ENCODE measurements at places on chromosomes 5 and 9.

- DNase-seq = no peak
These were observed 1223.3 kb downstream of the MAT2B start for GRCh38 chr5:164728733-164729132.

- no peak for DNase-seq
These were observed 228.9 kb upstream of the ACTBL2 start for GRCh38 chr5:57711471-57711870.

DNA sequence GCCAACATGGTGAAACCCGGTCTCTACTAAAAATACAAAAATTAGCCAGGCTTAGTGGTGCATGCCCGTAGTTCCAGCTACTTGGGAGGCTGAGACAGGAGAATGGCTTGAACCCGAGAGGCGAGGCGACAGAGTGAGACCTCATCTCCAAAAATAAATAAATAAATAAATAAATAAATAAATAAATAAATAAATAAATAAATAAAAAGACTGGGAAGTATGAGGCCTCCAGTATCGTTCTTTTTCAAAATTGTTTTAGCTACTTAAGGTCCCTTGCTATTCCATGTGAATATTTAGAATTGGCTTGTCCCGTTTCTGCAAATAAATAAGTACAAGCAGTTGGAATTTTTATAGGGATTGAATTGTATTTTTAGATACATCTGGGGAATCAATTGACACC lies 3.0 kb upstream of the SETX start:
- no peak for DNase-seq

GRCh38 chr5:54120473-54120872 lies 189.9 kb downstream of the ARL15 start:
- DNase-seq = no peak

- no peak for DNase-seq
These were observed 621 bp downstream of the PCDHGA11 start for GRCh38 chr5:141421489-141421855.

DNA sequence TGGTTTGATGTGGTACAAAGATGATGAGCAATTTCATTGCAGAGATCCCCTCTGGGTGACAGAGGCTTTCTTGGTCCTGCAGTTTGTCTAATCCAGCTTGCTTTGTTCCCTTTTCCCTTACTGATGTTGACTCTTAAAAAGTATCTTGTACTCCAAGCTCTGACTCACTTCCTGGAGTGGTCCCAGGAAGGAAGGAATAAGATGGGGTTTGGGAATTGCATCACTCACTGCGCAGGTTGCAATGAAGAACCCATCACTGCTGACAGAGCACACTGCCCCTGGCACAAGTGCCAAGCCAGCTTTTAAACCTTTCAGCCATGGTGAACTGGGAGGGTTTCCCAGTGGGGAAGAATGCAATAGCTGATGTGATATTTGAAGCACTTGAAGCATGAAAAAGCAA lies 662.2 kb upstream of the CTNND2 start:
- no peak for DNase-seq

GRCh38 chr9:37172557-37172956 lies 52.2 kb downstream of the ZCCHC7 start:
- peak; percentile 64 for DNase-seq

DNA sequence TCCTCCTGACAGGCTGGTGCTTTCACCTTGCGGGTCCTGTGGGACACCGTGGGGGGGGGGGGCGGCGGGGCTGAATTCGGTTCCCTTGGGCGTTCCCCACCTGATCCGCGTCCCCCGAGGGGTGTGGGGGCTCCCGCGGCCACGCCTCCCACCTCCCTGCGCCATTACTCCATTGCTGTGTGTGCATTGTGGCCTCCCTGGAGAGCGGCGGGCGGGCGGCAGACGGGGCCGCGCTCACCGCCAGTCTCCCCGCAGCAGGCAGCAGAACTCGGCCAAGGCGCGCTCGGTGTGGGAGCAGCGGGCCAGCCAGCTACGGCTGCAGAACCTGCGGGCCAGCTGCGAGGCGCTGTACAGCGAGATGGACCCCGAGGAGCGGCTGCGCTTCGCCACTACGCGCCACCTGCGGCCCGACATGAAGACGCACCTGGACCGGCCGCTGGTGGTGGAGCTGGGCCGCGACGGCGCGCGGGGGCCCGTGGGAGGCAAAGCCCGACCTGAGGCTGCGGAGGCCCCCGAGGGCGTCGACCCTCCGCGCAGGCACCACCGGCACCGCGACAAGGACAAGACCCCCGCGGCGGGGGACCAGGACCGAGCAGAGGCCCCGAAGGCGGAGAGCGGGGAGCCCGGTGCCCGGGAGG lies 145.3 kb downstream of the CACNA1B start:
- DNase-seq = no peak

DNA sequence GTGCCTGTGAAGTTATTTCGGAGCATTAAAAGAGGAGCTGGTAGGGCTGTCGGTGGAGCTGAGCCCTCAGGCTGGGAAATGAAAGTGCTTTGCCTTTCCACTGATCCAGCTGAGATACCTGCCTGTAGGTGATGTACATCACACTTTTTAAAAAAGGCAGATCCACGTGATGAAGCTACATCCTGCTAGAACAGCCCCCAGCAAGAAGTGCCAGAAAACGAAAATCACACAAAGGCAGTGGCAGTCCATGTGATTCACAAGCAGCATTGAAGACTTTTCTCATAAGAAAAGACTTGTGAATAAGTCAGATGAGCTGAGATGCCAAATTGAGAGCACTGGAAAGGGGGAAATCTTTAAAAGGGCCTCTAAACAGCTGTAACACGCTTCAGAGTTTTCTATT lies 765.1 kb downstream of the PTPRD start:
- no peak for DNase-seq

DNA sequence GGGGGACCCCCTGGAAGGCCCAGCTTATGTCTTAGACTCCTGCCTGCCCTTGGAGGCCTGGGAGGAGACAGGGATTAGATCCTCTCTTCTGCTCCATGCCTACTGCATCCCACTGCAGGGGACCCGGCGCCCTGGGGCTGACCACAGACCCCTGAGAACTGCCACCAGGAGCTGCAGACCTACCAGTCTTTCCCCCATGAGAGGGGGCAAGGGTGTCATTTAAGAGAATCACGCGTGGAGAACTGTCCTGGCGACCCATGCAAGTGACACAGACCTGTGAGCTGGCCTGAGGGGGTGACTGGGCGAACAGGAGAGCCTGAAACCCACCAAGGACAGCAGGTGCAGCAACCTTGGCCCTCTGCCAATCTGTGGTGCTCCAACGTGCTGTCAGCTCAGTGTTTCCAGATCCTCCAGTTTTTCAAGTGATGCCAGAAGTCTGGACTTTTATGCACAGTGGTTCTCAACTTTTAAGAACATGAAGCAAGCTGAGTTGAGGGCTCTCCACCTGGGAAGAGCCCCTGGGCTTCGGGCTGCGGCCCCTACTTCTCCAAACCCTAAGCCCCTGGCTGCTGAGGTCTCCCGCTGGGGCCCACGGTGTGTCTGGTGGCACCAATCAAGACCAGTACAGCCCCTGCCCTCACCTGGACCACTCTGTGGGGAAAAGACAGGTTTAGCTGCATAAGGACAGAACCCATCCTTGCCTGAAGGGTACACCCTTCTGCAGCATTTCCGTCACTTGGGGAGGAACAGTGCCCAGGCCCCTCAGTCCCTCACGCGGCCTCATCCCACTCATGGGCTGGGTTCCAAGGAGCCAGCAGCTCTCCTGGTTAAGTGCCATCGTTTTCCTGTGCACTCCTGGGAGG lies 18.2 kb downstream of the GFPT2 start:
- no peak for DNase-seq

GRCh38 chr9:34611251-34611810 lies 566 bp downstream of the RPP25L start:
- no peak for DNase-seq

DNA sequence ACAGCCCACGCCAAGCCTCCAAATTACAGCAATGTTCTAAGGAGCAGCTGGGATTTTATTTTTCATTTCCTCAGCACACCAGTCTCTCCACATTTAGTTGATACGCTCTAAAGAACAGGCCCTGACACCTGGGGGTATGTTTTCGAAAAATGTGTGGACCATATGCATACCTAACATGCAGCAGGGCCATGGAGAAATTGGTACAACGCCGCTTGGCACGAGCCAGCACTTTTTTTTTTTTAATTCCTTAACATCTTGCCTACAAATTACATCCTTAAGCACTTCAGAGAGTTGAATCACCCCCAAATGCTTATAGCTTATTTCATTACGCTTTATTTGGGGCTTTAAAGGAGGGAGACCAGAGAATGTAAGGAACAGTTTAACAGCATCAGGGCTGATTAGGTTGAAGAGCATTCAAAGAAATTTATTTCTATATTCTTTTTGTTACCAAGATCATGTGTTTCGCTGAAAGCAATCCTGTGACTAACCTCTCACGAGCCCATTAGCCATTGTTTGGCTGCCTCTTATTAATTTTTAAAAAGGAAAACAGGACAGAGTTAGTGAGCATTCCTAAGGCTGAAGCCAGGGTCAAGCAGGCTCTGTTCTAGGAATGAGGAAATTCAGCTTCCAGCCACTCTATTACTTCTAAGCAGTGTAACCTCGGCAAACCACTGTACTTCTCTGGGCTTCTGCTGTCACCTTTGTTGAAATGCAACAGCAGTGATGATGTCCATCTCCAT lies 173.8 kb downstream of the ACTL7B start:
- no peak for DNase-seq

DNA sequence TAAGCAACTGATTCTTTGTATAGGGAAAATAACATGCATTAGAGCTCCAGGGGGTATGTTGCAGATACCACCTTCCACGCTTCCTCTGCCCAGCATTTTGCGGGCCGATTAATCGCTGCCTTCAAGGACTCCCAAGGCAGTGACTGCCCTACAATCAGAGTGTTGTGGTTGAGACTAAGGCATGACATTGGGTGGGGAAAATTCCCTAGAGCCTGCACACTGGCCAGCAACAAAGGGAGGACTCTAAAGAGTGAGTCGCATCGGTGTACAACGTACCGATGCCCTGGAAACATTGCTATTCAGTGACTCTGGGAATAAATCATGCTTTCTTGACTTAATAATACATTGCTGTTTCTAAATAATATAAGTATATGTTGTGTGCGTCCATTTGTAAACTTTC lies 119.7 kb downstream of the ZNF462 start:
- no peak for DNase-seq

GRCh38 chr9:129698254-129698757 lies 32.9 kb downstream of the PRRX2 start:
- peak; percentile 36 for DNase-seq
